ENCODE measurements at places on chromosomes 1 and 21.

DNA sequence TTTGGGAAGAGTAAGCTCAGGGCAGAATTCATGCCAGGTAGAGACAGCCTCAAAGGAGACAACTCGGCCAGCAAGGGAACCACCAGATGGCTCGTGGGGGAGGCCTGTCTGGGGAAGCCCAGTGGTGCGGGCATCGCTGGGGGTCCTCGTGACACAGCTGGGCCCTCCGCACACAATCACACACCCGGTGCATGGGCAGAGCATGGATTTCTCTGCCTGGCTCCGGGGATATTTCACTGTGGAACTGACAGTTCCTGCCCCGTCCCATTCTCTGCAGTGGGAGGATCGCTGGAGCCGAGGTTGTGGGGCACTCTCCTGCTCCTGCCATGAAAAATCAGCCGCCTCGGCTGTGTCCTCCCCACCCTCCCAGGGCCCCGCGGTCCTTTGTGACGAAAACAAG lies 108.0 kb downstream of the CRYAA start:
- no peak for DNase-seq

- no peak for DNase-seq
Observed at GRCh38 chr1:153238527-153238926, 21.0 kb upstream of the LORICRIN start.

- DNase-seq, result no peak
Observed at GRCh38 chr1:234551032-234551378, 59.0 kb downstream of the IRF2BP2 start.

GRCh38 chr1:31749785-31750735 lies 14.1 kb downstream of the ADGRB2 start:
- DNase-seq, result no peak

GRCh38 chr1:199855580-199855979 lies 171.9 kb upstream of the NR5A2 start:
- no peak for DNase-seq

- DNase-seq, result peak; percentile 15
Observed at GRCh38 chr1:199422206-199422605, 605.3 kb upstream of the NR5A2 start.

GRCh38 chr1:54254055-54254454 lies 54.1 kb downstream of the MRPL37 start:
- DNase-seq, result no peak

DNA sequence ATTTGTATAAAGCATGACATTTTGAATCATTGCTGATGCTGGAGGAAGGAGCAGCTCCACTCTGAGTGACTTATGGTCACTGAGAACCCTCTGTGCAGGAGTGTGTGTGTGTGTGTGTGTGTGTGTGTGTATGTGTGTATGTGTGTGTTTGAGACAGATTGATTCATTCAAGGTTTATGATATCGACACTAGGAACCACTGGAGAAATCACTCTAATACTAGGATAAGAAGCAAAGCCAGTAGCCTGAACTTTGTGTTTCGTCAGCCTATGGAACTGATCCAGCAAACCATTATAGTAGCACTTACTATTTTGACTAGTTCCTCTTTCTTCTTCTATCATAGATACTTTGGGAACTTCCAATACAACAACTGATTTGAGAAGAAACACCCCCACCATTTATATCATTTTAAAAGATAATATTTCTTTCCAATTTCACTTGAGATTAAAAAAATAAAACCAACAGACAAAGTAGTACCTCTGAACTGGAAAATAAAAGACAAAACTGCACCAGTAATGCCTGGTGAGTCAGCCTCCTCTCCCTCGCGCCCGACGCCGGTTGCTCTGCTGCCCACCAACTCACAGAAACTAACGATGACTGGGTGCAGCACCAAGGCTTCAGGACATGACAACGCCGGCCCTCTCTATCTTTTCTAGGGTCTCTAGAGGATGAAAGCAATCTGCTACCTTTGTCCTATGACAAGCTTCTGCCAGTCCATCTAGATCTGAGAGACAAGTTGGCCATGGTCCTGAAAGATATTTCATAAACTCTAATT lies 20.9 kb downstream of the SLAMF1 start:
- DNase-seq, result no peak

DNA sequence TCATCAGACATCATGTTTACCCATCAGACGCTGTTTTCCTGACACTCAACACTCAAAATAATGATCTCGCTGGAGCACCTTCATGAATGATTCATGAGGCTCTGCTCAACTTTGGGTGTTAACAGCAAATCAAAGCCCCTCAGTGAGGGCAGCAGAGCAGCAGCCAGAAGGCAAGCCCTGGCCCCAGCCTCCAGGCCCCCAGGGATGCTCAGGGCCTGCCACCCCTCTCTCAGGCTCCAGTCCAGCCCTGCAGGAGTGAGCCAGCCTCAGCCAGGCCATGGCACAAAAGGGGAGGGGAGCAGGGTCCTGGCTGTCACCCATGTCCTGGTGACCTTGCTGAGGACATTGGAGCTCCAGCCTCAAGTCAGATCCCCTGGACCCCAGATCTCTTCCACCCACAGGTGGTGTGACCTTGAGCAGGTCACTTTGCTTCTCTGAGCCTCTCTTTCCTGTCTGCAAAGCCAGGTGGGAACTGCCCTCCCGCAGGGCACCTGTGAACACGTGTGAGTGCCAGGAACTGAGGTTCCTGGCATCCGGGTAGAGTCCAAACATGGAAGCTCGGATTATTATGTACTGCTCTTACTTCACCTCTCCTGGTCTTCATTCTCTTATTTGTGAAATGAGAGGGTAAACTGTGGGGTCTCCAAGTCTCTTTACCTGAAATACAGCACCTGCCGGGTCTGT lies 161.6 kb upstream of the VAMP3 start:
- DNase-seq, result no peak

- DNase-seq, result peak; percentile 12
Observed at GRCh38 chr1:93180723-93181613, at the start of gene CCDC18. Gene CCDC18, plus strand, starts transcription at chr1:93180724. Its CDS starts 2,638 bp downstream, at chr1:93183362.

DNA sequence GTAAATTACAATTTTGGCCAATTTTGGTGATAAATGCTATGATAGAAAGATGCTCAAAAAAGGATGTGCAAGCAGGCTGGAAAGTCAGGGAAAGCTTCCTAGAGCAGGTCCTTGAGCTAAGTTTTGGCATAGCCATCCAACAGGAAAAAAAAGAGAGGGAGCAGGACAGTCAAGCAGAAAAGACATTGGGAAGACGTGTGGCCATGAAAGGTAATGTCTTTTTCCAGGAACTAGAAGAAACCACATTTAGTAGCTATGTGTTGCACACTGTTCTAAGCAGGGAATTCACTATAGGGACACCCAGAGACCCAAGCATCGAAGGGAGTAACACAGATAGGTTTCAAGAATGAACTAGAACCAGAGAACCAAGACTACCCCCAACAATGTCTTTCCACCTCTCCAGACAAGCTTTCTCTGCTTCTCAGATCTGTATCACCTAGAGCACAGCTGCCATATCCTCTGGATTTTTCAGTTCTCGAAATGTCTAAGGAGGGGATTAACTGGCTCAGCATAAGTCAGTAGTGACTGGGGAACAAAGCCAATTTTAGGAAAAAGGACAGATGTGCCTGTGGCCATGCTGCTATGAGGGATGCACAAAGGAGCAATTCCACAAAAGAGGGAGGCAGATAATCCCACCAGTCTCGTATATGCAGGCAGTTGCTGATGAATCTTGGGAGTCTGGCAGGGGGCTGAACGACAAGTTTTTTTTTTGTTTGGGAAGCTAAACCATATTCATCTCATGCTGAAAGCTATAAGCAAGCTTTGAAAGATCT lies 97.1 kb upstream of the DAB1 start:
- DNase-seq, result no peak

DNA sequence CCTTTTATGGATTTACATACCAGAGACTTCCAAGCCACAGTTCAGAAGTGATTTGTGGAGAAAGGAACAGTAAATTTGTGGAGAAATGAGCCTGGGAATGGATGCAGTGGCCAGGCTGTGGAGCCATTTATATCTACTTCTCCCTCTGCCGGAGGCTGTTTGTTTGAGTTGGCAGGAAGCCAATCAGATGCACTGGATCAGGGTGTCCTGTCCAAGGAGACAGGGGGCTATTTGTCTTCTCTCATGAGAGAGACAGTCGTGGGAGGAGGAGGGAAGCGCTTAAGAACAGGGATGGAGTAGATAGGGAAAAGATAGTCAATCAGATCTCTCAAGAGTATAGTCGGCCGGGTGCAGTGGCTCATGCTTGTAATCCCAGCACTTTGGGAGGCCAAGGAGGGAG lies 2.8 kb upstream of the HAPLN2 start:
- DNase-seq, result peak; percentile 66

- DNase-seq, result no peak
Observed at GRCh38 chr1:88266051-88266450, 418.0 kb upstream of the PKN2 start.

DNA sequence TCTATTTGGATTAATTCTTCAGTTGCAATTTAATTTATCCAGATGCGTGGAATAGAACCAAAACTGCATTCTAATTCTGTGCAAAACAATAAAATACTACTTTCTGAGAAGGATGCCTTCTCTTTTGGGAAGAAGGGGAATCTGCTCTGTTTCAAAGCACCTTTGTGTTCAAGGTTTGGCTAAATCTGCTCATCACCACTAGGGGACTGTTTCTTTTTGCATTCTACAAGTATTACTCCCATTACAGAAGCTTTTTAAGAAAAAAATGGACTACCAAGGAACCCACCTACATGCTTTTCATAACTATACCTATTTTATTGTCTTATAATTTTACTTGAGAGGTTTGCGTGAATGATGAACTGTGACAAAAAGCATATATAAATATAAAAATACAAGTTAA lies 18.2 kb downstream of the MRPS6 start:
- no peak for DNase-seq

DNA sequence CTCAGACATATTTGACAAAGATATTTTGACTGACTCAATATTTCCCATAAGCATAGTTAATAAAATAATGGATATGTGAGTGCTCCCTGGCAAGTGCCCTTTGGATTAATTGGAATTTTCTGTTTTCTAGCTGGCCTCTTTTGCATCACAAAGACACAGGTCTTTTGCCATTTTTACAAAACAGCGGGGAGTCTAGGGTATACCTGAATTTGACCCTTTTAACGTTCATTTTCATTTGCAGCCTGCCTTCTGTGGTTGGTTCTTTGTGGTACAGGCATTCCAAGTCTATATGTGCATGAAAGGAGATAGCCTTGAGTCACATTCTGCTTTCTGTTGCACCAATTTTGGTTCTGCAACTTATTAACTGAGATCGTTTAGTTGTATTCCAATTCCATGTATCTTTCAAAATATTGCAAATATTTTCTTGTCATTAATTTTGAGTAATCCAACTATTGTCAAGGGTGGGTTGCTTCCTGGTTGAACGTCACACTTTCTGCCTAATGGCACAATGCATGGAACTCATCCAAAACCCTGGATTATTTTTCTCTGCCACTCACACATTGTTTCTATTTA lies 171.7 kb downstream of the CRB1 start:
- DNase-seq, result no peak

GRCh38 chr21:41972511-41973205 lies 18.8 kb upstream of the C2CD2 start:
- no peak for DNase-seq

DNA sequence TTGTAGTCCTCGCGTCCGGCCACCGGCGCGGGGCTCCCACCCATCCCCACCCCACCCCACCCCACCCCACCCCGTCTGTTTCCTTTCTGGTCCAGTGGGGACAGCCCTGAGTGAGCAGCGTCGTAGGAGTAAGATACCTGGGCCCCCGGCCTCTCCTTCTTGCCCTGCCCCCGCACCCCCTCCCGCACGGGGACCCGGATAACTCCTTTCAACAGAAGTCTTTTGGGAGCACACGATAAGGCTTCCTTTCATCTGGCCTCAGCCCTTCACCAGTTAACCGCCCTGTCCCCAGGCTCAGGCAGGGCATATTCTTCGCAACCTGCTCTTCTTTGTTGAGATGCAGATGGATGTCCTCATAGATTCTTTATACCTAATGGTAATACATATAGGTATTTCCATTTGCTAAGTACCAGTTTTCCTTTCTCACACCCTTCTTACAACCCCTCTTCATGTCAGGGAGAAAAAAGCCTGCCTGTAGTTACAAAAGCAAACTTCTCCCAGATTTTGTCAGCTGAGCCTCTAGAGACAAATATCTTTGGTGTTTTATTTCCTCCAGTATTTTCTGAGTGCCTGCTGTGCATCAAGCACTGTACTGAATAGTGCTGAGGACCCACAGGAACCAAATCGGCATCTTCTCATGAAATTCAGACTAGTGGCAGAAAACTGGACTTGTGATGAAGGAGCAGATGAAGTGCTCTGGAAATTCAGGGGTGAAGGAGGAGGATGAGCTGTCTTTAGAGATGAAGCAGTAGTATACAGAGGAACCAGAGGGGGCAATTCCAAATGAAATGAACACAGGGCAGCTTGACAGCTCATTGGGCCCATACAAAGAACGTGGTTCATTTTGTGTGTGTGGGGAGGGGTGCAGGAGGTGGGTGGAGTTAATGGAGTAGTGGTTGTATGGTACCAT lies 33.6 kb downstream of the SLC2A1 start:
- DNase-seq, result no peak

DNA sequence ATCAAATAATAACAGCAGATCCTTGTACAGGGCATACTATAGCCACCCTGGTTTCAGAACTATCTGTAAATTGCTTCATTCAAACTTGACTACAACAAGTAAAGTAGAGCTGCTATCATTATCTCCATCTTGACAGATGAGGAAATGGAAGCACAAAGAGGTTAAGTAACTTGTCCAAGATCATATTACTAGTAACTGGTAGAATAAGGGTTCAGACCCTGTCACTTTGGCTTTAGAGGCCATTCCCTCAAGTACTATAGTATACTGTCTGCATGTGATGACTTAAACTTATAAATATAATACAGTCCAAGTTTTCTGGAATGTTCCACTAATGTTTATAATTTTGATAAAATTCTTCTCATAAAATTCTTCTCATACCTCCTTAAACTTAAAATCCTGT lies 24.8 kb downstream of the PGM1 start:
- no peak for DNase-seq

DNA sequence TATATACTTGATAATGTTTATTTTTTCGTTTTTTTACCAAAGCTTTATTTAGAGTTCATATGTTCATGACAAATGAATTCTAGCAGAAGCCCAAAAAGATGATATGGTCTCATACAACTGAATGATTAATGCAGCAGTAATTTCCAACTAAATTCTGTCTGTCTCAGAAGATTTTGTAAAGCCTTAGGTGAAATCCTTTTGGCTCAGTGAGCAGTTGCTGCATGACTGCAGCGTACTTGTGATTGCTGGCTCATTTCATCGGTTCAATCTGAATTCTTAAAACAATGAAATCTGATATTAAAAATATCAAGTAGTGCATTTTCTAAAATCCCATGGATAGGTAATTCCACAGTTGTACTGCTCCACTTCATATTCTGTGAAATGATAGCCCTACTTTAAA lies 73.2 kb downstream of the AK5 start:
- DNase-seq, result no peak

All from hepatic stellate cell (primary cell).